ENCODE measurements at places on chromosomes 11 and 22. TPM values are rescaled to one million over a fixed set of nuclear protein-coding genes. Genes with fewer than 3 reads are reported as not detected.

KRTAP5-7 gene
- not detected for total RNA-seq

SYT8 gene
- not detected for total RNA-seq

MRPL48 gene
- total RNA-seq, result 36.3 TPM

DNA sequence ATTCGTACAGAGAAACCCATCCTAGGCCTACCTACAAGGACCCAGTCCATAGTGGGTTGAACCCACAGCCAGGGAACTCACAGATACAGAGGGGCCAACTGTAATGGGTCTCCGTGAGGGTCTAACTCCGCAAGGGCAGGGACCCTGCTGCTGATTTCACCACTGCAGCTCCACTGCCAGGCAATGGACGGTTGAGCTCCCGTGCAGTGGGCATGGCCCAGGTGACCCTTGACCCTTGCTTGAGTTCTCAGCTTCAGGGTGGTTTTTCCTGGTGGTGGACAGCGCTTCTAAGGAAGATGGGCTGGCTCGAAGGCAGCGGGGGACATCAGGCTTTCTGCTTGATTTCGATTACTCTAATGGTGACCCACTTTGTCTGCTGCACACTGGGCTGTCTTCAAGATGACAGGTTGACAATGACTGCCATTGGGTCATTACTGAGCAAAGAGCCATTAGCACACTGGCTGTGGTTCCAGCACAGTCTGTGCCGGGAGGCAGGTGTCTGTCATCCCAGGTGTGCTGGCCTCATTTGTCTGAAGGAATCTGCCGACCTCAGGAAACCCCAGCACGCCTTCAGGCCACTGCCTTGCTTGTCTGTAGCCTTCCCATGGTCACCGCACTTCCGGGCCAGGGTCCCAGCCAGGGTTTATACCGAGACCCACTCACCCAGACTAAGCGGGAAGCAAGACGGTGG, 3.7 kb upstream of the GAL start:
- no peak for DNase-seq

DNA sequence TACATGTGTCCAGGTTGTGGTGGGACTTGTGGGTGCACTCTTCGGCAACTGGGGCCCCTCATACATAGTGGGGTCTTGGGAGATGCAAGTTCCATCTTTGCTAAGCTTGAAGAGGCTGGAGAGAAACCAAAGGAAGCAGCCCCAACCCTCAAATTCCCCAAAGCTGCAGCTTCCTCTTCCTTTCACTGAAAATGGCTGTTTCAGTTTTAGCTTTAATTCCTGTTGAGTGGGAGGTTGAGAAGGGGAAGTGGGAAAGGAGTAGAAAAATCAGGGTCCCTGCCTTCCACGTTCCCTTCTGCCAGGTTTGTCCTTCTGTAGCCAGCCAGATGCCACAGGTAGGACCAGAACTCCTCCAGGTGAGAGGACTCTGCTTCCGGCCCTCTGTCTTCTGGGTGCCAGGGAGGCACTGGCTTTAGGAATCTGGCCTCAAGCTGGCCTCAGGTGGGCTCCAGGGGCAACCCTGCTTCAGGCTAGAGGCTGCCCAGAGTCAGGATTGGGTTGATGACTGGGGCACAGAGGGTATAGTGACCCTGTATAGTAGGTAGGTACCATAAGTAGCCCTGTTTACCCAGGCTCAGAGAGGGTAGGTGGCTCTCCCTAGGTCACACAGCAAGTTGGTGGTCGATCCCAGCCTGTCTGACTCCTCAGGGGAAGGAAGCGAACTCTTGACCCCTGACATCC, 16.2 kb downstream of the P2RY6 start:
- no peak for DNase-seq

GRCh38 chr11:122709039-122709760, 53.7 kb downstream of the UBASH3B start:
- no peak for DNase-seq

DNA sequence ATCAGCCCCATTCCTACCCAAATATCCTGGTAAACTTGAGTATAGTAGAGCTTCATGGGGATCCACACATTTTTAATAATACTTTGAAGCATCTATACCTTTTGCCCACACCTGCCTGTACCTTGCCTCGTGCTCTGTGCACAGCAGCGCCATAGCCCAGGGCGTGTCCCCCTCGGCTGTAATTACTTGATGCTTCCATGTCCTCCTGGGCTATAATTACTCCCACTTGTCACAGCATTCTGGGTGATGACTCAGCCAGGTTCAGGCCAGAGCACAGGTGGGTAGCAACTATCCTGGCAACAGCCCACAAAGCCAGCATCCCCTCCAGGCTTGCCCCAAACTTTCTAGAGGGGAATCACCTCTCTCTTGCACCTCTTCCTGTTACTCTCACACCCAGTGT, 23.7 kb upstream of the SLC36A4 start:
- DNase-seq, result no peak

DNA sequence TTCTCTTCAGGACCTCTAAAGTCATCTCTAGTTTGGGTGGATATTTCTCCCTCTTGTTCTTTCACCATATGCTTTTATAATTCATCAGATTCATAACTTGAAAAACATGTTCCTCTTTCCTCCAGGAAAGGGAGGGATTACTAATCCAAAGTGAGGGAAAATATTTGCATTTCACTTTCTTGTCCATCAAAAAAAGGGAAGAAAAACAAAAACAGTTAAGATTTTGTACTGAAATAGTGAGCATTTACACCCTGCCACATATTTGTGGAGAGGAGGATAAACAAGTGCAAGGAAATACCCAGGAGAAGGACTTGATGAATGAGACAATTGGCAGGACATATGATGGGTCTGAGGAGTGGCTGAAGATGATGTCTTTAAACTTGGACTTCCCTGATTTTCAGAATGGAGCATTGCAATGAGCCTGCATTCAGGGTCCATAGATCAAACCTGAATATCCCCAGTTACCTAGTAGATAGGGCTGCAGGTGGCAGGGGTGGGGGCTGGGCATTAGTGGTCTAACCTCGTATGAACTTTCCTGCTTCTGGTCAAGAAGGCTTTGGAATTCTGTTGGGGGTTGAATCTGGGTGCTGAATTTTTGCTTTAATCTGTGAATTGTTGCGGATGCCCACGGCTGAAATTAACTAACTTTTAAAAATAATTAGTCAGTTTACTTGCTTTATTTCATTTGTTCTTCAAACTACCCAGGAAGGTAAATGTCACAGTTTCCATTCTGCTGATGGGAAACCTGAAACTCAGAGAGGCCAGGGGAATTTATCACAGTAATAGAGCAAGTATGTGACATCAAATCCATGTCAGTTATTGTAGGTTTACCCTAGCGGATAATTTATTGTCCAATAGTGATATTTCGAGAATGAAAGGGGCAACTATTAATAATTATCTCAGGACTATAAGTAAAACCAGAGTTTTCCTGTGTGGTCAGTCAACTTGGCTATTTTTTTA, 36.9 kb upstream of the TMEM123 start:
- no peak for DNase-seq

Data from right cardiac atrium (tissue), 5 donors.